A549 treated with CpdA at 1 μM for 4 hours (cell line): ENCODE measurements at places on chromosomes 1 and 21. TPM values are rescaled to one million over a fixed set of nuclear protein-coding genes. Genes with fewer than 3 reads are reported as not detected.

The CD1C gene
- not detected in 5 replicates for total RNA-seq

The SLC39A1 gene
- 145 to 164 TPM (median 158 TPM) in 5 replicates for total RNA-seq

The RAD54L gene
- total RNA-seq = 10.2 to 12.8 TPM (median 12.1 TPM) in 5 replicates

The GSTM5 gene
- not detected in 5 replicates for total RNA-seq

The AADACL4 gene
- not detected in 5 replicates for total RNA-seq

The TEX38 gene
- not detected in 5 replicates for total RNA-seq
